NCI-H1417 treated with DMSO at 0.1 percent for 48 hours (cell line): ENCODE measurements at places on chromosomes 11 and 22.

DNA sequence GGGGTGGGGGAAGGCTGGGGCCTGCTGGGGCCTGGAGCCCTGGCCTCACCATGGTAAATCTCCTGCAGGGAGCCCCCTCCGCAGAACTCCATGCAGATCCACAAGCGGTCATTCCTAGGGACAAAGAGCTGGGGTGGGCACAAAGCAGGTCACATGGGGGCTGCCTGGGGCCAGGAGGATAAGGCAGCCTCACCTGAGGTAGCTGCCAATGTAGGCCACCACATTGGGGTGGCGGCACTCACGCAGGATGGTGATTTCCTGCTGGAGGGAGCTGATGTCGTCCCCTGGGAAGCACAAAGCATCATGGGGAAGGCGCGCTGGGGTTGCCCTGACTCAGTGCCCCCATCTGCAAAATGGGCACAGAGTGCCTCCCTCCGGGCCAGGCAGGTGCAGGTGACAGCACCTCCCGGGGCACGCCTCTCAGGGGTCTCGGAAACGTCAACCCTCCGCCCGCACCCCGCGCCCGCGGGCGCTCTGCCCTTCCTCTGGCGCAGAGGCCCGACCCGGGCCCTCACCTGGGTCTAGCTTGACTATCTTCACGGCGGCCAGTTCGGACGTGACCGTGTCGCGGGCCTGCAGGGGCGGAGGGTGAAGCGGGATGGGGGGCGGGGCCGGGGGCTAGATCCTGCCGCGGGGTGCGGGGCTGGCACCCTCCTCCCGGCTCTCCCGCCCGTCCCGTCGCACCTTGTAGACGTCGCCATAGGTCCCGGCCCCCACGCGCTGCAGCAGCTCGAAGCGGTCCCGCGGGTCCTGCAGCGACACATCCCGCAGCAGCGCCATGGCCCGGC, 450 bp downstream of the MAP4K2 start:
- DNase-seq: no peak

DNA sequence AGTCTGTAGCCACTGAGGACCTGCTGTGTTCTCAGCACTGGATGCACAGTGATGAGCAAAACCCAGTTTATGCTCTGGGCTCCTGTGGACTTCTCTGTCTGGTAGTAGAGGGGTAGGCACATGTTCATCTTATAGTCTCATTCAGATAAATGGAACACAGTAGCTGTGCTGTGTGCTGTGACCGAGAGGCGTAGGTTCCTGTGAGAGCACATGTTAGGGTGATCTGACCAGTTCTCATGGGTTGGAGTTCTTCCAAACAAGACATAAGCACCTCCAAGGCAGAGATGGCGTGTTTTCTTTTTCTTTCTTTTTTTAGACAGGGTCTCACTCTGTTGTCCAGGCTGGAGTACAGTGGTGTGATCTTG, 154.8 kb upstream of the RASSF10 start:
- DNase-seq: no peak

- no peak for DNase-seq
Observed at GRCh38 chr11:95156133-95156721, 66.6 kb downstream of the ENDOD1 start.

DNA sequence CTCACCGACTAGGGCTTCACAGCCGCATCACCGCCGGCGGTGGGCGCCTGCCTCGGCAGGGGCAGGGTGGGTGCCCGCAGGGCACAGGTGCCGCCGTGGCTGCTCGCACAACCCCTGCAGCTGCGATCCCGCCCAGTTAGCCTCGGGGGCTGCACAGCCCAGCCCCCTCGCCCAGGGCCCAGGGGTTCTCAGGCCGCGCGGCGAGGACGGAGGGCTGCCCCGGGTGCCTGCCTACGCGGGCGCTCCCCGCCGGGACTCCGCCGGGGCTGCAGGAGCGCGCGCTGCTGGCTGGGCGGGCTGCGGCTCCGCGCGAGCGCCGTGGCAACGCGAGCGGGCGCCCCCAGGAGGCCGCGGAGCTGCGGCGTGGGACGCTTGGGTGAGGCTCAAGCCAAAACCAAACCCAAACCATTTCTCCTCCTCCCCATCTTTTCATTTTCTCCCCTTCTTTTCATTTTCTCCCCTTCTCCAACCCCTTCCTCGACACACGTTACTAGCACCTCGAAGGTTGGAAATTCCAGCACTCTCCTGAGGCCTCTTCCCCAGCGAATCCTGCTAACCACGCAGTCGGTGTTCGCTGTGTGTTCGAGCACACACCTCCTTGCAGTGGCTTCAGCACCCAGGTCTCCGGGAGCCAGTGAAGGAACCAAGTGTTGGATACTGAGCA, at the start of gene MICAL3:
Gene MICAL3 (minus strand): TSS at position 286 of the 664 bp plus-strand sequence. CDS start 117,749 bp downstream, outside the sequence.
- no peak for DNase-seq

DNA sequence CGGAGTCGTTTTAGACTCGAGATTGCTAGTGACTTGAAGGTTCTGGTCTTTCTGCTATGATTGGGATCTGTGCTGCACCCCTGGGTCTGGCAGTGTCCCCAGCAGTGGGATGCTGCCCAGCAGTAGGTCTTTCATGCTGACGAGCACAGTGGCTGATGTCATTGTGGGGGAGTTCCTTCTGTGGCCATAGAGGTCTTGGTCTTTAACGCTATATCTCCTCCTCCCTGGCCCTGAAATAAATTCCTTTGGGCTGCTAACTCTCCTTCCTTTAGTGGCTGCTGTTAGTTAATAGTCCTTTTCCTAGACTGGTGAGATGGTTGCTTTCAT, 136.3 kb downstream of the TEAD1 start:
- no peak for DNase-seq

DNA sequence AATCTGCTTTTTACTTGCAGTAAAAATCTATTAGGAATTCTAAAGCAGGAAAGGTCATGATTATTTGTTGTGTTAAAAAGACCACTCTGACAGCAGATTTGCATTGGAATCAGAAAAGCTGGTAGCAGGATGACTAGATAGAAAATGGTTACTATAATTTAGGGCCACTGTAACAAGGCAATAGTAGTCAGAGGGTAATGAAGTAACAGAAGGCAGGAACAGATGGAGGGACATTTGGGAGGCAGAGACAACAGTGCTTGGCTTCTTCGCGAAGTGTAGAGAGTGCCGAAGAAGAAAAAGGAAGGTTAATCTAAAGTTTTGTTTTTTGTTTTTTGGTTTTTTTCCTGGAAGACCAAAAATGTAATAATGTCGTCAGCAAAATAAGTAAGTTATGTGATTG, 129.8 kb upstream of the SLC5A12 start:
- no peak for DNase-seq

- no peak for DNase-seq
Observed at GRCh38 chr11:102990145-102990544, 34.6 kb upstream of the MMP13 start.

DNA sequence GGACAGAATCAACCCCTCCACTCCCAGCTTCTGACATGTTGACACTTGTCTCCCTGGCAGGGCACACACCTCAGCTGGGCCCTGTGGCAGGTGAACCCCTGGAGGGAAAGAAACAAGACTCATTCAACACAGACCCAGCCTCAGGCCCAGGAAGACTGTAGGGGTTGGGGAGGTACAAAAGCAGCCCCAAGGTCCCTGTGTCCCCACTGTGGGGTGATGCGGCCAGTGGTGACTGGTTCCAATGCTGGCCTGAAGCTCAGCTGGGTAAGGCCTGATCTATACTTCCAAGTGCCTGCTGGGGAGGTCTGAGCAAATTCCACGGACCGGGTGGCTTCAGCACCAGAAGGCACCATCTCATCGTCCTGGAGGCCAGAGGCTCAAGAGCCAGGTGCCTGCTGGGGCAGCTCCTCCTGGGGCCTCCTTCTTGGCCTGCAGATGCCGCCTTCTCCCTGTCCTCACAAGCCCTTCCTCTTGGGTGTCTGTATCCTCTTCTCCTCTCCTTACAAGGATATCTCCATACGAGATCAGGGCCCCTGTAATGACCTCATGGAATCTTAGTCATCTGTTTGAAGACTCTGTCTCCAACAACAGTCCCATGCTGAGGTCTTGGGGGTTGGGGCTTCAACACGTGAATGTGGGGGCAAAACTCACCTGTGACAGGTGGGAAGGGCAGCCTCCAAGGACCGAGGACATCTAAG, 1492.1 kb downstream of the BRD1 start:
- no peak for DNase-seq

GRCh38 chr11:71191201-71191600, 61.2 kb downstream of the SHANK2 start:
- DNase-seq: no peak

GRCh38 chr11:117188620-117189081, 10.1 kb downstream of the SIDT2 start:
- no peak for DNase-seq

GRCh38 chr11:27081056-27081455, 40.4 kb downstream of the BBOX1 start:
- DNase-seq: no peak

- no peak for DNase-seq
Observed at GRCh38 chr11:15730995-15731385, 616.3 kb downstream of the INSC start.

DNA sequence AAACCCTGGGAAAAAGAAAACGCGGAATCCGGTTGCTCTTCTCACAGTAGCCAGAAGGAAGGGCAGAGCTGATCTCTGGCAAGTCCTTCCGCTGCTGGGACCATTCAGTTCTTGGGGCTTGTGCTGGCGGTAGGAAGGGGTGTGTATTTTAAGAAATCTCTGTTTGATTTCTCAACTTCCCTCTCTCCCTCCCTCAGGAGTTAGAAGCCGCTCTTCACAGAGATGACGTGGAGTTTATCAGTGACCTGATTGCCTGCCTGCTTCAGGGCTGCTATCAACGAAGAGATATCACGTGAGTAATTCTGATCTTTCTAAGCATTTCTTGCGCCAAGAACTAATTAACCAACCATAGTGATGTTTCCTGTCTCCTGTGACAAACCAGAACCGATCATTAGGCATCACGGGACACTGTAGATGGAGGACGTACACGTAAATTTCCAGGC, 85.9 kb upstream of the SLC25A18 start:
- no peak for DNase-seq

GRCh38 chr11:134950692-134951304, 538.8 kb upstream of the B3GAT1 start:
- no peak for DNase-seq

DNA sequence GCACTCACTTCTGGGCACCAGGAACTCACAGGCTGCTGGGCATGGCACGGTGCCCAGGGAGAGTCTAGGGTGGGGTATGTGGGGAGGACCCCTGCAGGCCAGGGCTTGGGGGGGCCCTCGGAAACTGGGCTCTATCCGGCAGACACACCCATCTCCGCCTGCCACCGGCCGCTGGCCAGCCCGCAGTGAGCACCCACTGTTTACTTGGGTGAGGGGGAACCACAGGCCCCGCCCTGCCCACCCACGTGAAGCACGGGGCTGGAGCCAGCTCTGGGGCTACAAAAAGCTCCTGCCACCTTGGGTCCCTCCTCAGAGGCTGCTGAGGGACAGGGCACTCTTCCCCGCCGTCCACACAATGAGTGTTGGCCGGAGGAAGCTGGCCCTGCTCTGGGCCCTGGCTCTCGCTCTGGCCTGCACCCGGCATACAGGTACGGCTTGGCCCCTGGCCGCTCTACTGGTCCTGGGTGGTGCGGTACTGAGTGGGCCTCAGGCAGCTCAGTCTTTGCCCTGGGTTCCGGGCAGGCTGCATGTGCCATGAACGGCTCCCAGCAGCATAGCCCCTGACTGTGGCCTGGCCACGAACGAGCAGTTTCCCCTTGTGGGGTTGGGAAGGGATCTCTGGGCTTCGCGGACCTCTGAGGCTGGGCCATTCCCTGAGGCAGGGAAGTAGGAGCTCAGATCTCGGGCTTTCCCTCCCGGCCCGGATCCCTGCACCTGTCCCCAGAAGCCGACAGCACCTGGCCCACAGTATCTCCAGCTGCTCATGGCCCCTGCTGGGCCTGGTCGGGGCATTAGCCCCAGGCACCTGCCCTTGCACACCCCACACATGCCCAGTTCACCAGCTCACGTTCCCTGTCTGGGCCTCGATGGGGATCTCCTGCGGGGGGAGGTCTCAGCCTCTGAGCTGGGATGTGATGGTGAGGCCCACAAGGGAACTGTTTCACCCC, at the start of gene MUC5AC:
Gene MUC5AC (plus strand): TSS at position 309 of the 947 bp plus-strand sequence. CDS start 47 bp downstream, at position 356.
- DNase-seq: no peak

DNA sequence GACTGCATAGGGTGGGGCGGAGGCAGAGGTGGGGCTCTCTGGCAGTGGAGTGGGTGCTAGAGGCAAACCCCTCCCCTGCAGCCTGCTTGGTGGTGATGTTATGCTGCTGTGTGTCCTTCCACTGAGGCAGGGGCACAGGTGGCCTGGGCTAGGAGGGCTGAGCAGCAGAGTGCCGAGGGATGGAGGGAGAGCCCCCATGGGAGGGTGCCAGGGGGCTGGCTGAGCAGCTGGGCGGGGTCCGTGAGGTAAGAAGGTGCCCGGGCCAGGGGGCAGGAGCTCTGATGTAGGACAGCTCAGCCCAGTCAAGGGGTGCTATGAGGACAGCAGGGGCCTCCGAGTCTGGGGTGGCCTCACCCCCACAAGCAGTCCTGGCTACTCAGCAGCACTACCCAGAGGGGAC, 4.2 kb downstream of the CLDN5 start:
- no peak for DNase-seq

- DNase-seq: no peak
Observed at GRCh38 chr22:26711205-26711963, 54.0 kb downstream of the MIAT start.

DNA sequence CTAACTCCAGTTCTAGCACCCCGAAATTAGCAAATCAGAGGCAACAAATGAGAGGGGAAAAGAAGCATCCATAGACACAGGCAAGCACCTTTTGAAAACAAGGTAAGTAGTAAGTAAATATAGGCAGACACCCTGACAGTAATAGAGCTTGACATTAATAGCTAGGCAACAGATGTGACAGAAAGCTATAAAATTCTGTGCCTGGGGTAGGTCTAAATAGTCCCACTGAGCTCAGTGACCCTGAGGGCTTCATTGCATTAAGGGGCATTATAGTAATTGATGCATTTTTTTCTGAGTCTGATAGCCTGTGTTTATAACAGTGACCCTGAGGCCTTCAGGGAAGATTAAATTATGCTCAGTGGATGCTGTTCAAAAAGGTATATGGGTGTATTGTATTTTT, 197.1 kb downstream of the HIPK3 start:
- DNase-seq: peak; percentile 94

DNA sequence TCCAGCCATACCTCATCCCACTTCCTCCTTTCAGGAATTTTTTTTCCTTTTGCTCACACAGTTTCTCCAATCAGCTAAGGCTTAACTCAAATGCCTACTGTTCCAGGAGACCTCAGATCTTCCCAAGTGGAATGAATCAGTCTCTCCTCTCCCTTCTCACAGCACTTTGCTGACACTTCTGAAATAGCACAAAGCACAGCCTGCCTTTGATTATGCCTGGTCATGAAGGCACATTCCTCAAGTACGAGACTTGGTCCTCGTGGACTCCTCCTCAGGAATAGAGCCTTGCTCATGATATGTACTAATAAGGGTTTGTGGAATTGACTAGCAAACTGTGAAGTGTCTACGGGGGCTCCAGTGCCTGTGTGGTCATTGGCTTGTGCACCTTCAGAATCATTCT, 176.7 kb upstream of the TENM4 start:
- no peak for DNase-seq
